NCI-H1048 (cell line): ENCODE measurements at places on chromosomes 5 and 9.

DNA sequence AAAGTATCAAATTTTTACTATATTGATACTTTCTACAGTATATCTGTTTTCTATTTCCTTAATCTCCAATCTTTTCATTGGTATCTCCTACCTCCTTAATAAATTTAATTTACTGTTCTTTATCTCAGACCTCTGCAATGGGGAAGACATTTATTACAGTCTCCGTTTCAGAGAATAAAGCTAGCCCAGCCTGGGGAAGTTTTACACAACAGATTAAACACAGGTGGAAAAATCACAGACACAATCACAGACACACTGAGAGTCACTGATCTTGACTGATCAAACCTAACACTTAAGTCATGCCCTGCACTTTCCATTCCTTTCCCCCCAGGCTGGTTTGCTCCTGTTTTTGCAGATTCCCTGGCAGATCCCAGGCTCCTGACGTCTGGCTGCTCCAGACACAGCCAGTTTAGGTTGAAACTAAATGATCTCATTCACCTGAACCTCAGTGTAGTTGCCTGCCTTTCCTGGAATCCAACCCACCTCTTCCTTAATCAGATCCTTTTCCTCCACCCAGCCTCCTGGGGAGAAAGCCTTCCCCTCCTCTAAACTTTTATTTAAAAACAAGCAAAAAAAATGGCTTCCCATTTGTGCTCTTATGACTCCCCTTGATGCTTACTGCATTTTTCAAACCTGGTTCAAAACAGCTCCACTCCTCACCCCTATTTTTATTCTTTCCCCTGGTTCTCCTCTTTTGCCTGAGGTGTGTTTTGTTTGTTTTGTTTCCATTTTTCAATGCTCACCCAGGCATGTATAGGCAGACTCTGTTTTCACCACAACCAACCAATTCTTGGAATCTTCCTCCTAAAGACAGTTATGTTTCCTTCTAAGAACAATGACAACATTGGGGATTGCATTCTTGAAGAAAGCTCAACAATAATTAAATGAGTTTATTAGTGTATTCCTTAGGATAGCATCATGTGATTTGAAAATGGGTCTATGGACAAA, 29.5 kb upstream of the OSMR start:
- DNase-seq, result no peak

DNA sequence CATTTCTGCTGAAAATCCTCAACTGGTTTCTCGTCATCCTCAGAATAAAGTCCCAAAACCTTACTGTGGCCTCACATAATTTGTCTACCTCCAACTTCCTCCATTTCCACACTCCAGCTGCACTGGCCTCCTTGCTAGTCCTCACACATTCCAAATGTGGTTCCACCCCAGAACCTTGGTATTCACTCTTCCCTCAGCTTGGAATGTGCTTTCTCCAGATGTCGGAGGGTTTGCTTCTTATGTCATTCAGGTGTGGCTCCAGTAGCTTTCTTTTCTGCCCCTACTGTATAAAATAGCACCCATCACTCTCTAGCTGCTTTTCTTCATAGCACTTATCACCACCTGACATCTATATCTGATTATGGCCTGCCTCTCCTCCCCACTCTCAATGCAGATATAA, 102.5 kb upstream of the IFNK start:
- no peak for DNase-seq

GRCh38 chr5:128427921-128428320, 110.1 kb downstream of the FBN2 start:
- no peak for DNase-seq

GRCh38 chr9:123868002-123868401, 61.9 kb downstream of the DENND1A start:
- DNase-seq, result no peak

- no peak for DNase-seq
Measured at GRCh38 chr5:178237431-178238312, 5.1 kb upstream of the PHYKPL start.

- no peak for DNase-seq
Measured at GRCh38 chr5:32531885-32532520, 53.4 kb upstream of the SUB1 start.

GRCh38 chr5:111242606-111243005, 18.4 kb downstream of the CAMK4 start:
- DNase-seq, result no peak

- DNase-seq, result no peak
Measured at GRCh38 chr9:37929441-37929895, 25.5 kb upstream of the SLC25A51 start.

DNA sequence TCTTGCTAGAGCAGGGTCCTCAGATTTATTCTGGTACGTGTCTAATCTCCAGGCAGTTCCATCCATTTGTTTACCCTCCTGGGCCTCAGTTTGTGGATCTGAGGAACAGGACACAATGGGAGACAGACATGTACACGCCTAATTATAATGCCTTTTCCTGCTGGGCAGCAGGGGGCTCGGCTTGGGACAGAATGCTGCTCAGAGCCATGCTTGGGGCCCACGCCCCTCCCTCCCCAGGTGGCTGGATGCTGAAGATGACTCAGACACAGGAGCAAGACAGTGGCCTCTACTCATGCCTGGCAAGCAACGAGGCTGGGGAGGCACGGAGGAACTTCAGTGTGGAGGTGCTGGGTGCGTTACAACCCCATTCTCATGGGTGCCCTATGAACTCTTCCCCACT, 72.7 kb upstream of the ASS1 start:
- DNase-seq, result no peak

DNA sequence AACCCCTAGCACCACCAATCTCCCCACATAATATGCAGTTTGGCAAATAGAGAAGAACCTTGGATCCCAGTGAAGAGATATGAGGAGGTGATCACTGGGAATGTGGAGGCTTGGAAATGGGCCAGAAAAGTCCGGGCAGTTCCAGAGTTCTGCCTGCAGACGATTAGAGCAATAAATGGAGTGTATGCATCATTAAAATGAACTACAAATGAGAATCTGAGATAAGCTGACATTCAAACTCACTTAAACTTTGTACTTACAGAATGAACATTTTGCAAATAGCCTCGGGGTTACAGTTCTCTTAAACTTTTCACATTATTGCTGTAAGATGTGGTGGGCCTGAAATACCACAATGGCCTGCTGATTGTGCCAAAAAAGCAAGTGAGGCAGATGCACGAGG, 23.0 kb upstream of the LHFPL2 start:
- DNase-seq, result no peak

DNA sequence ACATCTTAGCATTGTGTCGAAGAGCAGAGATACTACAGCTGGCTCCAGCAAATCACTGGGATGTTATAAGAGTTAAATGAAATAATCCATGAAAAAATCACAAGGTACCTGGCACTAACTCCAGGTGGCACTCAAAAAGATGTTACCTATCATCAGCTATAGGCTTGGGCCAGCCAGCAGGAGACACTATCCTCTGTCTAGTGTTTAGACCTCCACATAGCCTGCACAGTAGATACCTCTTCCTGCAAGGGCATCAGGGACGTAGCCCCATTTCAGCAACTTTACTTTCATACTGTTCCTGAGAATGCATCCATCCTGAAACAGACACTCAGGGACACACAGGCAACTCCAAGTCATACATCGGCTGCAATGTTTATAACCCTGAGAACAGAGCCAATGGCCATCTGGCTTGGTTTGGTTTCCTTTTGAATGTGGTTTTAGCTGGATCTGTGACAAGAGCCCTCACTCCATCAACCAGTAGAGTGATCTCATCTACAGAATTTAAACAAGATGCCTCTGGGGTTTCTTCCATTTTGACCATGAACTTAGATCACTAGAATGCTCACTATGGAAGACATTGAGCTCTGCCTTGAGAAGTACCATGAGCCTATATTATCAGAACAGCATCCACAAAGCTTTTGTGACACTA, 69.9 kb downstream of the TLE1 start:
- DNase-seq, result no peak

GRCh38 chr5:150238646-150239045, 48.8 kb downstream of the SLC6A7 start:
- no peak for DNase-seq

- no peak for DNase-seq
Measured at GRCh38 chr5:74233091-74233490, 407.4 kb downstream of the ENC1 start.

DNA sequence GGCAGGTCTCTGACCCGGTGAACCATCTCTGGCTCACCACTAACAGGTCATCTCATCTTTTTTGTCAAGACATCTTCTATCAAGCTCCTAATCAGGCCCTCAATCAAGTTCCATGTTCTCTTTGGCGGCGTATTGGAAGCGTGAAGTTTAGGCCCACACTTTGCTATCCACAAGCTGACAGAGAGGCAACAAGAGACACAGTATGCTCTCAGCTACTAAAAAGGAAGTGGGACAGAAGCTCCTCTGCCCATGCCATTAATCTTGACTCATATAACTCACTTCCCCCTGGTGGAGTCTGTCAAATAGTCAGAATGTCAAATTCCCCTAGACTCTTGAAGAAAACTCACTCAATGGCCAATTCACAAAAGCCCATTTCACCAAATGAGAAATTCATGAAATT, 77.6 kb upstream of the TMC1 start:
- DNase-seq, result no peak

DNA sequence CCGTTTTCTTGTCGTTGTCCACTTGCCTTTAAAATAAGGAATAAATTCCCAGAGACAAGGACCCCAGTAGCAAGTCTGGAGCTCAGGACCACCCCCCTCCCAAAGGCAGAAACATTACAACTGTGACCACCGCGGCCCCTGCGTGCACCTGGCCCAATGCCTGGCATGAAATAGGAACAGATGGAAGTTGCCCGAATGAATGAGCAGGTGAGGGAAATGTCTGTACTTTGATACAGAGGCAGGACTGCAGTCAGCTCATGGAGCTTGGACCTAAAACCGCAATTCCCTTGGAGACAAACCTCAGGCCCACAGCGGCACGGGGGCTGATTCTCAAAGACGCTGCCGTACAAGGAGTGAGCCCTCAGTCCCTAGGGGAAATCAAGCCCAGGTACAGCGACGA, 55.3 kb upstream of the SARDH start:
- DNase-seq, result no peak

DNA sequence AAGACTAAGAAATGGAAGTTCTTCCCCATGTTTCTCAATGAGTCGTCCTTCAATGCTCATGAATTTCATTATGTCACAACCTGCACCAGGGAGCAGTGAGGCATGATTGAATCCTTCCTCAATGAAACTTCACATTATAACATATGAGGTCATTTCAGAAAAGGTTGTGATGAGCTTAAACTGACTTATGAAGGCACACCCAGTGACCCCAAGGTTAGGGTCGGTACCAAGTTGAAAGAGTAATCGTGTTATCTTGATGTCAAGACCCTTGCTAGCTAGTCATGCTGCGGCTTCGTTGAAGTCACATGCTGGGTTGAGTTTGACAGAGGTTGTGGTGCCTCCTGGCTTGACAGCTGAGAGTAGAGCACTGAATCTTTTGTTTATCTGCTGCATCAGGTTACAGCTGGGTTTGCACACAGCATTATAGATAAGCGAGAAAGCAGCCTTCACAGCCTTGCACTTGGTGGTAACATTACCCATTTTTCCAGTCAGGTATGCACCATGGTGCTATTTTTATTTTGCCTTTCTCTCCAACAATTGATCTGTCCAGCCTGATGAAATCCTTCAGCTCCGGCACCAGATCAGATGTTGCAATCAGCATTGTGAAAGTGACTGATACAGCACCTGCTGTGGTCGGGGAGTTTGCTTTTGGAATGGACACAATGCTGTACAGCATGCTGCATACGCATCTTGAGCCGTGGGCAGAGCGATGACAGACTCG, 133.2 kb downstream of the ERCC6L2 start:
- DNase-seq, result no peak

DNA sequence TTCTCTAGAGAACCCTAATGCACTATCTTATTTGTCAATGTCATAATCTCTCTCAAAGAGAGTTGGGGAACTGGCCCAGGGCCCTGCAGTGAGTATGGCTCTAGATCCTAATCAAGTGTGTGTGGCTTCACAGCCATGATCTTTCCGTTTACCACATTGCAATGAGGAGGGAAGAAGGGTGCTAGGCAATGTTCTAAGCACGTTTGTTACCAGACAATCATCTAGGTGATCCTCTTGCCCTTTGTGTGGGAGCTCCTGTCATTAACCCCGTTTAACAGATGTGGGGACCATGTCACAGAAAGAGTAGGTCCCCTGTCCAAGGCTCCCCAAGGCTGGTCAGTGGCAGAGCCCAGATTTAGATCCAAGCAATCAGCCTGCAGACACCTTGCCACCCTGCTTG, 128.2 kb upstream of the IRX4 start:
- no peak for DNase-seq

DNA sequence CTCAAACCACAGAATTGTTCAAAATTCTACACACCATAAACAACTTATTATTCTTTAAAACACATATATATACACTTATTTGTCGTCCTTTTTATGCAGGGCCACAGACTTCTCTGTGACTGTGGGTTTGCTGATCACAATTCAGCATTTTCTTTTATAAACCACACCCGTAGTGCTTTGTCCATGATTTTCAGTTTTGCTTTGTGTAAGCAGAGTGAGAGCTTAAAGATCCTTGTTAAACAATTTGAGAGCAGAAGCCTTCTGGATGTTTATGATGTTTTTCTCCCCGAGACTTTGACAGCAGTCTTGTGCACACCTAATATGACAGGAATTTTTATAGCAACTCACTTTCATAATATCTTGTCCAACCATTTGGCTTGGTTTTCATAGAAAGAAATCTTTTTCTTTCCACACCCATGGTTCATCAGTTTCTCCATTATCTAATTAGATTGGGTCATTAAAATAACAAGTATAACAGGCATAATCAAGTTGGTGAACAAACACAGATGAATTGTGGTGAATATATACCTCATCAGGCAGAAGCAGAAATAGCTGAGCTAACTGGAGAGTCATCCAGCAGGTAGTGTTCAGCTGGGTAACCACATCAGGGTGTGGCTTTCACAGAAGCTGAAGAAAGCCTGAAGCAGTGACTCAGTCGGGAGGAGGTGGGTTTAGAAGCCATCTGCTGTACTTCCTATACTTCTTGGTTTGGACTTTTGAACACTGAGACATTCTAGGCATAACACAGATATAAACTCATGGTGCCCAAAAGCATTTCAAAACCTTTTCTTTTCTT, 232.8 kb downstream of the DOCK8 start:
- no peak for DNase-seq

DNA sequence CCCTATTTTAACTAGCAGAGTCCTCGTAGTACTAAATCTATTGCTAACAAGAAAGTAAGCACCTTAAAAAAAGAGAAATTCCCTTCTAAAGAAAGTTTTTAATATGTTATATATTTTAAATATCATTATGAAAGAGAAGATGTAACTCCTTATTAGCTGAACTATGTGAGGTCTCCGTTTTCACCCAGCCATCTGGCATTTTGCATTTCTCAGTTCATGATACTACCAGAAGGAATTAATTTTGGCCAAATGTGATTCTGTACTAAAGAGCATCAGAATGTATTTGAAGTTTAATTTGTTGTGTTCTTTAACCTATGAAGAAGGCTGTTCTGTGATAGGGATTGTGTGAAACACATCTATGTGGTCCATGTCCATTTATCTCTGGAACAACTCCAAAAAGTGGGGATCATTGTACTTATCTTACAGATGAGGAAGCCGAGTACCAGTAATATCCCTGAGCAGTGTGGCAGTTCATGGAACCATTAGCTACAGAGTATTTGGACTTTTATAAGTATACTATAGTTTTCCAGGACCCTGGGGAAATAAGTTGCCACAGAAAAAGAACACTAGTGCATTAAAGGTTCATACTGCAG, 29.8 kb downstream of the TNFAIP8 start:
- no peak for DNase-seq
